ENCODE measurements at places on chromosomes 3 and 15. TPM values are rescaled to one million over a fixed set of nuclear protein-coding genes. Genes with fewer than 3 reads are reported as not detected.

The SNTN gene
- not detected for total RNA-seq

The HACL1 gene
- 18.9 TPM for total RNA-seq

The RETNLB gene
- total RNA-seq, result not detected

The C3orf33 gene
- total RNA-seq, result 3.4 TPM

The ARGFX gene
- total RNA-seq, result not detected

The SKOR1 gene
- 0.05 TPM for total RNA-seq

The ACOX2 gene
- 9.7 TPM for total RNA-seq

GRCh38 chr15:79171320-79172031 is 80.9 kb upstream of the RASGRF1 start:
- peaks cover 6% of the 10 kb centered on the region for H3K4me1 ChIP-seq
- DNase-seq, result no peak
- no peaks in the 10 kb centered on the region for H3K36me3 ChIP-seq
- peaks cover 23% of the 10 kb centered on the region for H3K27me3 ChIP-seq

GRCh38 chr3:7520059-7520458 is 659.1 kb downstream of the GRM7 start:
- peaks cover 2% of the 10 kb centered on the region for H3K27me3 ChIP-seq
- H3K36me3 ChIP-seq, result no peaks in the 10 kb centered on the region
- H3K4me3 ChIP-seq, result no peak overlapping the region
- H3K27ac ChIP-seq, result no peak overlapping the region
- no peak for DNase-seq

GRCh38 chr3:23312866-23313265 is 109.7 kb downstream of the UBE2E2 start:
- H3K36me3 ChIP-seq, result peaks cover 16% of the 10 kb centered on the region
- no peaks in the 10 kb centered on the region for H3K27me3 ChIP-seq
- peaks cover 42% of the 10 kb centered on the region for H3K4me1 ChIP-seq

- H3K4me3 ChIP-seq, result peak overlapping the region; percentile 83
- DNase-seq, result peak; percentile 93
Observed at GRCh38 chr3:12658593-12659058, 5.3 kb downstream of the RAF1 start.

DNA sequence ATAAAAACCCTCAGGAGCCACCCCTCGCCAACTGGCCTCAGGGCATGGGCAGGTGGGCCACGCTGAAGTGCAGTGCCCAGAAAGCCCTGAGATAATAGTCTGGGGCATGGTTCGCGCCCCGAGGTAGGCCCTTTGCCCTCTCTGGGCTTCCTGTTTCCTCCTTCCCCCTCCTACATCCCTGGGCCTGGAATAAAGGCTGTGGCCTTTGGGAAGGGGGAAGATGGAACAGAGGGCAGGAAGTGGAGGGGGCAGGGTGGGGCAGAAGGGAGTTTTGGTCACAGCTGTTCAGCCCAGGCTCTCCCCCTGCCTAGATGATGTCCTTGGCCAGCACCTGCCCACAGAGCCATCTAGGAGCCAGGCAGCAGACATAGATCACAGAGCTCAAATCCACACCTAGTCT is 11.3 kb downstream of the CSRNP1 start:
- no peak overlapping the region for H3K4me3 ChIP-seq
- peaks cover 63% of the 10 kb centered on the region for H3K4me1 ChIP-seq
- no peak overlapping the region for H3K27ac ChIP-seq
- peaks cover 25% of the 10 kb centered on the region for H3K36me3 ChIP-seq
- DNase-seq, result no peak

DNA sequence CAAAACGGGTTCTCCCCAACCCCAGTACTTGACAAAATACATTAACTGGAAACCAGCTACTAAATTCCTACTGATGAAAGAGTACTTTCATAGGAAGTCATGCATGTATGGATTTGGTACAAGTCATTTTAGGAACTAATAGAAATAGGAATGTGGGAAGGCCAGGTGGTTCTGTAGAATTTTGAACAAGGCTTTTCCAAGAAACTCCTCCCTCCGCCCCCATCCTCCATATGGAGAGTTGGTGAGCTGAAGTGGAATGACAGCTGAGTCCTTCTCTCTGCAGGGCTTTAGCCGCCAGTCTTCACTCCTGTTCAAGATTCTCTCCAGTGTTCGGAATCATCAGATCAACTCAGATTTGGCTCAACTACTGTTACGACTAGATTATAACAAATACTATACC is 33.2 kb downstream of the TUBGCP4 start:
- H3K27ac ChIP-seq, result no peak overlapping the region
- no peak overlapping the region for H3K4me3 ChIP-seq
- H3K27me3 ChIP-seq, result no peaks in the 10 kb centered on the region
- no peaks in the 10 kb centered on the region for H3K4me1 ChIP-seq

GRCh38 chr3:17307482-17307881 is 422.7 kb downstream of the PLCL2 start:
- H3K4me1 ChIP-seq, result no peaks in the 10 kb centered on the region
- DNase-seq, result no peak
- no peaks in the 10 kb centered on the region for H3K36me3 ChIP-seq
- H3K27ac ChIP-seq, result no peak overlapping the region

DNA sequence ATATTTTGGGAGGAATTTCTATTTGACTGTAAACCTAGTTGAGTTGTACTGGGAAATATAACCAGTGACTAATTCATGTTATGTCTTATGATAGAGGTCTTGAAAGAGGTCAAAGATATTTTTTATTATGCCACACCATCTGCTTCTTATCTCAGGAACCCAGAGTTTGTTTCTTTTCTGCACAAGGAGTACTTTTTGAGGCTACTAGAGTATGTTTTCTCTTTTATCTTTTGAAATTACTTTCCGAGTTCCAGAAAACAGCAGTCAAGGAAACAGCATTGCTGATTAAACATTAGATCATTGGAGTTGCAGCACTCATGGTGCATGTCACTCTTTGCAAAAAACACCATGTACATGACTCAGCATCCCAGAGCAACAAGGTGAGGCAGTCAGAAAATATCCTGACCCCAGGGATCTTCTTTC is 645.8 kb upstream of the NR2F2 start:
- DNase-seq, result peak; percentile 80
- H3K4me3 ChIP-seq, result peak overlapping the region; percentile 62
- peak overlapping the region; percentile 89 for H3K27ac ChIP-seq
- H3K4me1 ChIP-seq, result peaks cover 39% of the 10 kb centered on the region
- H3K27me3 ChIP-seq, result no peaks in the 10 kb centered on the region

DNA sequence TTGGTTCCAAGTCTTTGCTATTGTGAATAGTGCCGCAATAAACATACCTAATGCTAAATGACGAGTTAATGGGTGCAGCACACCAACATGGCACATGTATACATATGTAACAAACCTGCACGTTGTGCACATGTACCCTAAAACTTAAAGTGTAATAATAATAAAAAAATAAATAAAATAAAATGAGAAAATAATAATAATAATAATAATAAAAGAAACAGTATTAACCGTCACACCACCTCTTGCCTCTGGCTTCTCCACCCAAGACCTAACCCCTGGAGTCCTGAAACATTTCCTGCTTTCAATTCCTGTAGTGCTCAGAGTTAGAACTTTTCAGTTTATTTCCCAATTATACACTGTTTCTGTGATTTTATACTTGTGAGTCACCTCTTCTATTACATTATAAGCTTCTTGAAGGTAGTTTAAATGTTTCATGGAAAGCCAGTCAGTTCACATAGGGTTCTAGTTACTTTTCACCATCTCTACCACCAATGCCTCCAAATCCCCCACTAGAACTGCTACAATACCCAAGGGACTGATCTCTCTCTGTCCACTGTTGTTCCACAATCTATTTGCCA is 18.4 kb upstream of the GHSR start:
- H3K27ac ChIP-seq, result no peak overlapping the region
- no peaks in the 10 kb centered on the region for H3K27me3 ChIP-seq
- no peak overlapping the region for H3K4me3 ChIP-seq
- no peaks in the 10 kb centered on the region for H3K36me3 ChIP-seq

DNA sequence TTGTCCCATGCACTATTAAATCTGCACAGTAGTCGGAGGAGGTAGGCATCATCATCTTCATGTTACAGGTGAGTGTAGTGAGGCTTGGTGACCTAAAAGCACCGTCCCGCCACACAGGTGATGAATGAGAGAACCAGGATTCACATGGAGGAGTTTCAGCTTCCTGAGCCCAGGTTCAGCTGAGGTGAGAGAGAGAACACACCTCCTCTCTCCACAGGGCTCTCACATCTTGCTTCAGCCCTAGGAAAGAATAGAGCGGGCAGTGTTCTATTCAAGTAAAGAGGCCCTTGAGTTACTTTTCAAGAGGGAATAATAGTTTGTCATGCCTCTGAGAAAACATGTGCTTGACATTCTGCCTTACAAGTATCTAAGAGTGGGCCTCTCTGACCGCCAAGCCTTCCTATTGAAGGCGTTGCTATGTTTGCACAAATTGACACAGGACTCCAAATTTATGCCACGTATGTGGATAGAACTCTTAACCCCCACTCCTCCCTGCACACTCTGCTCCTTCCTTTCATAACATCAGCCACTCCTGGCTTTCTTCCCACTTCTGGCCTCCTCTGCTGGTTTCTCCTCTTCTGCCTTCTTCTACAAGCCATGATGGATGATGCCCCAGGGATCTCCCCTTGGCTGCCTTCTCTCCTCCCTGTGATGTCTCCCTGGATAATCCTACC is 138.3 kb upstream of the ABHD17C start:
- peaks cover 39% of the 10 kb centered on the region for H3K36me3 ChIP-seq
- peaks cover 20% of the 10 kb centered on the region for H3K4me1 ChIP-seq
- no peak overlapping the region for H3K27ac ChIP-seq
- H3K4me3 ChIP-seq, result no peak overlapping the region
- H3K27me3 ChIP-seq, result peaks cover 3% of the 10 kb centered on the region

DNA sequence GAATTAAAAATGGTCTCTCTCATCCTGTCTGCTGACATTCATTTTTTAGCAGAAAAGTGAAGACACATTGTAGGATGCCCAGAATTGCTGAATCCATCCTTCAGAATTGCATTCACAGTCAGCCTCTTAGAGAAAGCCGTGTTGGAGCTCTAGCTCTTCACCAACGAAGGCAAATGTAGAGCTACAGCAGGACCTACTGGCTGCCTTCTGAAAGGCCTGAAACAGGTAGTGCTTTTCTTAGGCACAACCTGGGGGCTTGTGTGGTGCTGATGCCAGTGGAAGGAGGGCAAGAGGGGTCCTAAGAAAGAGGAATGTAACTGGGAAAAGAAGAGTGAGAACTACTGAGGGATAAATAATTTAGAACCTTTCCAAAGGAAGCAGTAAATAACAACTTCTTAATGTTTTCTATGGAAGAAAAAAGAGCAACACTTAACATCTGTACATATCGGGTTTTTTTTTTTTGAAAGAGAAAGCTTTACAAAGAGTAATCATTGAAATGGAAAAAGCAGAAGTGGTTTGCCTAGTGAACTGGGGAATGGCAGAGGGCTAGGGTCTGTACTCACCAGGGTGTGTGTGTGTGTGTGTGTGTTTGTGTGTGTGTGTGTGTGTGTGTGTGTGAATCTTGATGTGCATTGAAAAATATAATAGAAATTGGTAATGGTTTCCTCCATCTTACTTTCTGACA is 297.8 kb downstream of the SATB1 start:
- H3K4me3 ChIP-seq, result no peak overlapping the region
- H3K27me3 ChIP-seq, result no peaks in the 10 kb centered on the region

- DNase-seq, result no peak
- no peaks in the 10 kb centered on the region for H3K36me3 ChIP-seq
- no peak overlapping the region for H3K27ac ChIP-seq
- H3K27me3 ChIP-seq, result peaks cover 6% of the 10 kb centered on the region
- H3K4me3 ChIP-seq, result no peak overlapping the region
Observed at GRCh38 chr3:66706890-66707289, 206.1 kb upstream of the LRIG1 start.

All from HFFc6 (cell line).